Metanephros (tissue), 2 donors: ENCODE measurements at places on chromosomes 12 and 14. TPM values are rescaled to one million over a fixed set of nuclear protein-coding genes. Genes with fewer than 3 reads are reported as not detected.

PSMA3 gene
- total RNA-seq, result 46.1 TPM

PLEKHG3 gene
- total RNA-seq, result 108 TPM

HSPB8 gene
- 24.4 TPM for total RNA-seq

ASB2 gene
- 14.4 TPM for total RNA-seq

INHBC gene
- total RNA-seq, result 0.41 TPM

KCNA1 gene
- total RNA-seq, result 0.99 TPM

OR4K15 gene
- total RNA-seq, result not detected
